A172 (cell line): ENCODE measurements at places on chromosomes 2 and 18.
A peak's percentile ranks its signal among the peaks of the same experiment; 100 is the strongest.

DNA sequence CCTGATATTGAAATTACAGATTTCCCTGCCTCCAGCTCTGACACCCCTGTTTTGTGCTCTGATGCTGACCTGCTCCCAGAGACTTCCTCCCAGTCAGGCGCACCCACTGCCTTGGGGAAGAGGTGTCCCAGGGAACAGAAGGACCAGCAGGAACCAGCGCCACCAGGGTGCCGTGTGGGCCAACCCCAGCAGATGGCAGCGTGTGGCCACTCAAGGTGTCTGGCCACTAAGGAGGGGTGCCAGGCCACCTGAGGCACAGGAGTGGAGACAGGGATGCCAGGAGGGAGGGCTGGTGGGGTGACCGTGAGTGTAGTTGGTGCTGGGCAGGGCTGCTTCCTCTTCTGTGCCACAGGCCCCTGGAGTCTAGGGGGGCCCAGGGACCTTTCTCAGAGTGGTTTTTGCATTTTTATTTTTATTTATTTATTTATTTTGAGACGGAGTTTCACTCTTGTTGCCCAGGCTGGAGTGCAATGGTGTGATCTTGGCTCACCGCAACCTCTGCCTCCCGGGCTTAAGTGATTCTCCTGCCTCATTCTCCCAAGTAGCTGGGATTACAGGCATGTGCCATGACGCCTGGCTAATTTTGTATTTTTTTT, 56.0 kb downstream of the TEX44 start:
- DNase-seq = peak; percentile 68

GRCh38 chr2:197500503-197501131, 438 bp downstream of the HSPE1 start:
- DNase-seq = no peak

GRCh38 chr18:61261870-61262269, 71.4 kb upstream of the CDH20 start:
- no peak for DNase-seq

GRCh38 chr2:29066271-29066860, 8.0 kb downstream of the PCARE start:
- no peak for DNase-seq

DNA sequence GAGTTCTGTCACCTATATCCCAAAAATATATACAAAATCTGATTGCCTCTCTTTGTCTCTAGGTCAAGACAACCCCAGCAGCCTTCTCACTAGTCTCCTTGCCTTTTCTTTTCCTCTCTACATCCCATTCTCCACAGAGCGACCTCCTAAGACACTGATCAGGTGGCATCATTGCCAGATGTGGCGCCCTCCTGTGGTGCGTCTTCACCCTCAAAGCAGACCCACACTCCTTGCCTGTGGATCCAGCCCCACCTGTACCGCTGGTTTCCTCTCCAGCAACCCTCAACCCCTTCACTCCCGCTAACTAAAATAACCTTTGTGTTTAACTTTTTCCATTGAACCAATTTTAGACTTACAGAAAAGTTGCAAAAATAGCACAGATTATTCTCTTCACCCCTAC, 273.3 kb downstream of the GLI2 start:
- peak; percentile 12 for DNase-seq

- no peak for DNase-seq
These were observed 535 bp downstream of the HOXD3 start for GRCh38 chr2:176157499-176158185.

DNA sequence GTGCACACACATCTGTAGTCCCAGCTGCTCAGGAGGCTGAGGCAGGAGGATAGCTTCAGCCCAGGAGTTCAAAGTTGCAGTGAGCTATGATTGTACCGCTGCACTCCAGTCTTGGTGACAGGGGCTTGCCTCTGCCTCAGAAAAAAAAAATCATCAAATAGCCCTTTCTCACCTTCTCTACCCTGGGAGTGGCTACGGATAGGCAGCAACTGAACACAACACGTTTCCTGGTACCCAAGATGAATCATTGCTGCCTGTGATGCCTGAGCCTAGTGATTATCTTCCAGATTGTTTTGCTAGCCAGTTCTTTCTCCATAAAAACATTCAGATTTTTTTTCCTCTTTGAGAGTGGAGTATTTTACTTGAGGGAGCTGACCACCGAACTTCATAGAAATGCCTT, 13.5 kb downstream of the INPP4A start:
- peak; percentile 42 for DNase-seq

- DNase-seq = peak; percentile 5
These were observed 72.5 kb upstream of the CYP1B1 start for GRCh38 chr2:38148501-38148900.

- no peak for DNase-seq
These were observed 78.3 kb downstream of the SH3BP4 start for GRCh38 chr2:235030126-235030525.

DNA sequence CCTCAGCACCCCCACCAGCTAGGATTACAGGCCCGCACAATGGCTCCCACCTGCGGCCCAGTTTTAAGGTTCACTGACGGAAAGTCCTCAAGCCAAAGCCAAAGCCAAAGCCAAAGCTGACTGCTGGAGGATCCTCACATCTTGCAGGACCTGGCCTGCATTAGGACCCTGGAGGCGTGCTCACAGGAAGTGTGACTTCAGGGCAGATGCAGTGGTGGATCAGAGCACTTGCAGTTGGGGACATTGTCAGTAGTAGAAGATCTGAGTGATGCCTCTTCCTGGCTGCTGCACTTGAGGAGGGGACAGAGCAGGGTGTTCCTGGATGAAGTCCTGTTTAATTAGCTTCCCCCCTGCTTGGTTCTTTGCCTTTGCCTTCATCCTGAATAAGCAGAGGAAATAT, 69.0 kb upstream of the ALPP start:
- DNase-seq = no peak

DNA sequence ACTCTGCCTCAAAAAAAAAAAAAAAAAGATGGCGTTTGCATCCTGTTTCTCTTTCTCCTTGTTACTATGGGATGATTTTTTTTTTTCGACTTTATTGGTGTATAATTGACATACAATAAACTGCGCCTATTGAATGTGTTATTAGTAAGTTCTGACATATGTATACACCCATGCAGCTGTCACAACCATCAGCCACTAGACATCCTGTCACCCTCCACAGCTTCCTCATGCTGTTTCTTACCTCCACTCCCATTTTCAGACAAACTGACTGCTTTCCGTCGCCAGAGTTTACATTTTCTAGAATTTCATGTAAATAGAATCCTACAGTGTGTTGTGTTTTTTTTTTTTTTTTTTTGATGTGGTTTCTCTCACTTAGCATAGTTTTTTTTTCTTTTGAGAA, 27.9 kb downstream of the RRM2 start:
- no peak for DNase-seq

DNA sequence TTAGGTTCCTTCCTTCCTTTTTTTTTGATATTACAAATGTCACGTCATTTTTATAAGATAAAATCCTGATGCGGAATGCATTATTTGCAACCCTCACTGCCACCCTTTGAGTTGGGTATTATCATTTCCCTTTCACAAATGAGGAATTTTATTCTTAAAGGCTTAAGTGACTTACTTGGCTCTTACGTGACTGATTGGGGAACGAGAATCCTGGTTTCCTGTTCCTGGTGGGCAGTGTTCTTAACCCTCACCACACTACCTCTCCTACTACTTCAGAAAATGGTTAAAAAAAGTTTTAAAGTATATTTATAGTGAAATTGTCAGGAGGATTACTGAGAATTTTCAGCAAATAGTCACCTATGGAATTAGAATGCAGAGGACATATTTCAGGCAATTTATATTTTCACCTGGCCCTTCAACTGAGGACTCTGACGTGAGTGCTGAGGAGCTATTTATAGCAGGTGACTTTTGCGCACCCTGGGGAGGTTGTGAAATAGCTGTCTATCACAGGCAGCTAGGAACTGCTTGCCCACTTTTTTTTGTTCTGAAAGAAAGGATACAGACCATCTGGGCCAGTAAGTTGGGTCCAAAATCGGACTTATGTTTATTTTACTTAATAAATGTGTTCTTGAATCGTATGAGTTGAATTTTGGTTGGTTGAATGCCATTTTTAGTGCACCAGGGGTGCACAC, 18.7 kb upstream of the RASGRP3 start:
- DNase-seq = peak; percentile 36

DNA sequence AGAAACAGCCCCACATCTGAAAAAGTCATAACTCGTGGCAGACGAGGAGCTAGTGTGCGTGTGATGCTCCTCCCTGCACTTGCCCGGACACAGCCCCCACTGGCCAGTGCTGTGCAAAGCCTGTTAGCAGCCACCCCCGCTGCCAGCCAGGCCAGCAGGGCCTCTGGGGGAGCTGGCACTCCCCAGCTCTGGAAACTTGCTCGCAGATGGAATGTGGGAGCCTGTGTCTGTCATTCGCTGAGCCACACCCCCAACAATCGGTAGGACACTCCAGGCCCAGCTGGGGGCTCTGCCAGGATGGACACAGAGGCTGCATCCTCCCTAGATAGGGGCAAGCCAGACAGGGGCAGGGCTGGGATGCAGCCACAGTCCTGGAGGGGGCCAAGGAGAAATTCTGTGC, 62.4 kb upstream of the ATG16L1 start:
- no peak for DNase-seq

GRCh38 chr18:6731222-6731596, 1.7 kb downstream of the ARHGAP28 start:
- no peak for DNase-seq

DNA sequence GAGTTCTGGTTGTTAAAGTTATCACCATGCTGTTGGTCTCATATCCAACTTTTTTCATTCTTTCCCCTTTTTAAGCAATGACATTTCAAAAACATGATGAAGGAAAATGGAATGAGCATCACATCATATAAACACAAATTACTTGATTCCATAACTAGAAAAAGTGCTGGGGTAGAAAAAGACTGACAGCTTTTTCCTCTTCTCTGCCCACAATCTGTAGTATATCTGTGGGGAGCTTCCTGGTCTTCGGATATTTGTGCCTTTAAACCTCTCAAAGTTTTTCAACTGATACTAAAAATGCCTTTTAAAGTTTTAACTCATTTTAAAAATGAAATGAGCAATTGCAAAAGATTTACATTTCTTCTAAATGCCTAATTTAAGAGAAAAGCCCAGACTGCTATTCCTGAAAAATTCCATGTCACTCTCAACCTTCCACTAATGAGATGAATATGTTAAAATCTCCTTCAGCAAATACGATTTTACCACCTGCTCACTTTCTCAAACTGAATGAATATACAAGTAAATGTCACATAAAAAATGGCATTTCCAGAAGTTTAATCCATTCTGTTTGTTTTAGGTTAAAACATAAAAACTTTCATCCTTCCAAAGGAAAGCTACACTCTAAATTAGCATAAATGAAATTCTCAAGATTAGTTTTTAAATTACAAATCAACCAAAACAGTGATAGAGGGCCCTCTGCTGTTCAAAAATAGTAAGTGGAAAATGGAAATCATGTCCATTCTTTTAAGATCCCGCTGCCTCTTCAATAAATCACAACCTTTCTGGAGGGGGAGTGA, 2.1 kb downstream of the DNAH7 start:
- DNase-seq = peak; percentile 36
